Activated CD8-positive, alpha-beta memory T cell treated with anti-CD3 and anti-CD28 coated beads, Interleukin-2, amount 50 U/mL, for 4 hours (primary cell): ENCODE measurements at places on chromosomes 7 and 10.
A peak's percentile ranks its signal among the peaks of the same experiment; 100 is the strongest.

- DNase-seq, result no peak
Measured at GRCh38 chr7:47647181-47647917, 65.4 kb upstream of the TNS3 start.

GRCh38 chr10:71389768-71390460, 6.8 kb upstream of the CDH23 start:
- DNase-seq, result no peak

DNA sequence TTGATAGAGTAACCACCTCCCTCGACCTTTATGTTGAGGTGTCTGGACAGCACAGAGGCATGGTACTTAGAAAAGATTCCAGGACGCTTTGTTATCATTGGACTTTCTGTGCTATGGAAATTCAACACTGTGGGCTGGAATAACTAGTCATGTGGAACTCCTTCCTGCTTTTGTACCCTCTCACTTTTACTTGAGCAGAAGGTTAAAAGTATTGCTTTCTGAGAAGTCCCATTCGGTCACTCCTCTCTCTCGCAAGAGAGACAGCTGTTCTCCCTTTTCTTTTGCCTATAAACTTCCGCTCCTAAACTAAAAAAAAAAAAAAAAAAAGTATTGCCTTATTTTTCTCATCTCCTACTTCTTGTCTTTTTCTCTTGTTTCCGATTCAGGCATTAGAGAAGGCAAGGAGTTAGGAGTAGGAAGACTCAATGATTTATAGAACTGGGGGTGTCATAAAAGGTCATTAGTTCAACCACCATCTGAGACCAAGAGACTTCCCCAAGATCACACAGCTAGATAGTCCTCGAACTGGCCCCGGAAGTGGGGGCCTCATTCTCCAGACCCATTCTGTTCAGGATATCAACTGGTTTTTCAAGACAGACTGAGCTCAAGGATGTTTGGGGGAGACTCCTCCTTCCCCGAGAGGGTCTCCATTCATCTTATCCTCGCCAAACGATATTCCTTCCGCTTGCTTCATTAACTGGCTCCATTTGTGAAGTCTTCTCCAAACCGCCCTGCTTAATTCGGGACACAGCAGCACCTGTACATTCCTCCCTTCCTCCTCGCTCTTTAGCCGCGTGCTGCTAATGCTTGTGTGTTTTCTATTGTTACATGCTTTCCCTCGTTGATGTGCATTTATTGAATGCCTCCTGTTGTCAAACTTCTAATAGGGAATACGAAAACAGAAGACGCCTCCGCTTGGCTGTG, 995 bp upstream of the INPP5F start:
- no peak for DNase-seq

DNA sequence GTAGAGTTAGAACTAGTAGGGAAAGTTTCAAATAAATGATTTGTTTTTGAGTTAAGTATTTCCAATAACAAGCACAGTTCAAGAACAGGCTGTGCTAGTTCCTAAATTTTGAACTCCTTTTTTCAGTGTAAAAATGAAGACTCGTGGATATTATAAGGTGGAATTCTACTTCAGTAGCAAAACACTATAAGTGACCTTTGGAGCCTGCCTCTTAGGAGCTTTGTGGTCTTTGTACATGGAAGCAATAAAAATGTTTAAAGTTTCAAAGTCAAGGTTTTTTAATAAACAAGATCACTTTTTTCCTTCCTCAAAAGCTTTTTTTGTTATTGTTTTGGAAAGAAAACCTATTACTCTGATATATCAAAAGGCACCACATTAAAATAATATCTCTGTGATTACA, 292.4 kb upstream of the VWC2 start:
- no peak for DNase-seq

DNA sequence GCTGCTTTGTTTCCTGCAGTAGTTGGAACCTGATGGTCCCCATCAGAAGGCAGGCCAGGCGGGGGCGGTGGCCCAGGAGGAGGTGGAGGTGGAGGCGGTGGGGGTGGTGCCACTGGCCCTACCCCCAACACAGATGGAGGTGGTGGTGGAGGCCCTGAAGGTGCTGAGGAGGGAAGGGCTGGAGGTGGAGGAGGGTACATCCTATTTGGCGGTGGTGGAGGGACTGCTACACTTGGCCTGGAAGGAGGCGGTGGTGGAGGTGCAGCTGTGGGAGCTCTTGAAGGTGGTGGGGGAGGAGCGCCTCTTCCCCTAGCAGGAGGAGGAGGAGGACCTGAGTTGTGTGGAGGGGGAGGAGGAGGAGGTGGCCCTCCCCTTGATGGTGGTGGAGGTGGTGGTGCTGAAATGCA, 36.8 kb downstream of the LMOD2 start:
- no peak for DNase-seq

GRCh38 chr7:31899356-31899927, 170.8 kb downstream of the PDE1C start:
- no peak for DNase-seq

- peak; percentile 44 for DNase-seq
Measured at GRCh38 chr7:137903382-137904169, 56.8 kb upstream of the DGKI start.

DNA sequence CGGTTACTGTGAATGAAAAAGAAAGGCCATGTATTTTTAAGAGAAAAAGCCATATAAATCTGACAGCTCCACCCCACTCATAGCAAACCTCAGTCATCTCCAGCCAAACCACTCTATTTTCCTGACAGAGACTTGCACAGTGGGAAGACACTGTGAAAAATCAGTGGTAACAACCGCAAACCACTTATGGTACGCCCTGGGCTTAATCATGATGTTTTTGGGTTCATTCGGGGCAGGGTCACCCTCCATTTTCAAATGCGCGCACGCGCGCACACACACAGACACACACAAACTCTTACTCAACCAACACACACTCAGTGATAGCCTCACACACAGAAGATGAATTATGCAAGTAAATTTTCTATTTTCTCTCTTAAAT, 82.1 kb upstream of the HPS1 start:
- no peak for DNase-seq

DNA sequence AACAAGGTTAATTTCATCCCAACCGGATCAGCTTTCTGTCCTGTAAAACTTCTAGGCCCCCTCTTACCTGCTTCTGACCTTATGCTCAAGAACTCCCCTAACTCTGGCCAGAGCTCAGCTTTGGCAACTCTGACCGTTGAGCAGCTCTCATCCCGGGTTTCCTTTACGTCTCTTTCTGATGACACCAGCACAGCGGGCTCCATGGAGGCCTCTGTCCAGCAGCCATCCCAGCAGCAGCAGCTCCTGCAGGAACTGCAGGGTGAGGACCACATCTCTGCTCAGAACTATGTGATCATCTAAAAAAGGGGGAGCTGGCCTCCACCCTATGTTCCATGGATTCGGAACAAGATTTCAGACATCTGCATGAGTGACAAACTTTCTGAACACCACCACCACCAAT, 117.6 kb downstream of the GLCCI1 start:
- no peak for DNase-seq

- DNase-seq, result no peak
Measured at GRCh38 chr7:101393865-101394264, 31.2 kb downstream of the COL26A1 start.

DNA sequence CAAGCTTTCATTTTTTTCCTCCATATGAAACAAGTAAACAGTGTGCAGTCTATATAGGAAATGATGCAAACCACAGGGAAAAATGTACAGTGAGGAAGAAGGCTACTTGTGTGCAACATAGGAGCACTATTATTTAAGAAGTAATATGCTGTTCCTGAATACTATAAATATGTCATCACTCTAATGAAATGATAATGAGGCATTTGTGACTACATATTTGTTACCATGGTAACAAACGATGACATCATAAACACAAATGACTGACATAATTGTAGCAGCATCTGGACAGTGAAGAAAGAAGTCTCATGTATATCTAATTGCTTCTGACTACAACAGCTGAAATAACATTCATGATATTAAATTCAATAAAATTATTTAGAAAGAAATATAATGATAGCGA, 164.8 kb downstream of the C7orf25 start:
- no peak for DNase-seq

GRCh38 chr7:3245077-3245476, 56.0 kb upstream of the SDK1 start:
- DNase-seq, result no peak

GRCh38 chr7:14009453-14010418, 20.3 kb upstream of the ETV1 start:
- no peak for DNase-seq

- DNase-seq, result no peak
Measured at GRCh38 chr10:97961945-97962344, 68.5 kb downstream of the CRTAC1 start.

DNA sequence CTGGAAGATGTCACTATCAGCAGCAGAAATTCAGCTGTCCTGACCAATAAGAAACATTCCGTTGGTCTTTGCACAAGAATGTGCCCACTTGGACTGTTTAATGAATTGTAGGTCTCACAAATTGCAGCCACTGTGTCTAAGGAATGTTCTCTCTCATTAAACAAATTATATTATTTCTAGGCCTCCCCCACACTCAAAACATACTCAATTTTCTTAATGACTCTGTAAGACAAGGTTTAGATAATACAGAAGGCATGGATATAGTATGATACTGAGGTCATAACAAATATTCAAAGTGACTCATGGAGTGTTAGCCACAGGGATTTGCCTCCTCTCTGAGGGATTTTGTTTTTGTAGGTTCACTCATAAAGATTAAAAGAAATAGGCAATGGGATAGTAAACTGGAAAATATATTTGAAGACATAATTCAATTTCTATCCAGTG, 197.5 kb downstream of the PTN start:
- DNase-seq, result no peak

- DNase-seq, result no peak
Measured at GRCh38 chr10:132419538-132420468, 22.8 kb downstream of the PWWP2B start.

- DNase-seq, result no peak
Measured at GRCh38 chr7:87735360-87735759, 107.2 kb downstream of the RUNDC3B start.

GRCh38 chr10:106956216-106956915, 208.1 kb downstream of the SORCS1 start:
- no peak for DNase-seq

GRCh38 chr7:33644489-33644888, 260.9 kb upstream of the BMPER start:
- no peak for DNase-seq

GRCh38 chr7:130893441-130893894, 159.5 kb upstream of the KLF14 start:
- DNase-seq, result no peak

DNA sequence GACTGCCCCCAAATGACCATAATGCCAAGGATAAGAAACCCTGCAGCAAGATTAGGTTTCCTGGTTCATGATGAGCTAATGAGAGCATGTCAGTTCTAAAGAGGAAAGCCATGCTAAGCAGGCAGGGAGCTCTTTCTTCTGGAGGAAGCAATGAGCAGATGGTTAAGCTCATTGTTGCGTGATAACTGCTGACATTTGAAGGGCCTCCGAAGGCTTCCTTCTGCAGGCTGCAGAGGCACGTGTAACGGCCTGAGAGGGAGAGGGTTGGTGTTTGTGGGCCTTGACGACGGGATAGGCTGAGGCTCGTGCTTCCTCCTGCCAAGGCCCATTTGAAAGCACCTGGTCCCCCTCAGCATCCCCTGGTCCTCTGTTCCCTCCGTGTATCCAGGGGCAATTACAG, 63.5 kb upstream of the BTBD16 start:
- no peak for DNase-seq

DNA sequence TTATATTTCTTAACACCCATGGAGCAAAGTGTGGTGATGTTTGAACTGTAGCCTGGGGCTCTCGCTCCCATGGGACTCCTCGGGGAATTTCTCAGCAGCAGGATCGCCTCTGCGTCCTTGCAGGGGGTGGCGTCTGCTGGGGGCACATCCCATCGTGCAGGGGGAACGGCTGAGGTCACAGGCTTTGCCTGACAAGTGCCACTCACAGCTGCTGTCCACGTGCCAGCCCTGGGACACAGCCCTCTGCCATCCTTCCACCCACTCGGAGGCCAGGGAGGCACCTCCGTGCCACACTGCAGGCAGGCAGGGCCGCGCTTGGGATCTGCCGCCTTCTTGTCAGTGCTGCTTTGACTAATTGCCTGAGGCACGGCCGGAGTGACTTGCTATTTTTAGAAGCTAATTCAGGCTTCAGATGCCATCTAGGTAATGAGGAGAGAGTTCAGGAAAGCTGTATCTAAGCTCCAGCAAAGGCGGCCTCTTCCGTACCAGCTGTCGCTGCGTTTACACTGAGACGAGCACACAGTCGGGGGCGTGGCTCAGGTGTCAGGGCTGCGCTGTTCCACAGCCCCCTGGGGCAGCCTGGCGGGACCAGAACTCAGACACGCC, 45.7 kb downstream of the PITRM1 start:
- no peak for DNase-seq

GRCh38 chr10:103145860-103146466, 47.1 kb downstream of the NT5C2 start:
- DNase-seq, result no peak

- DNase-seq, result no peak
Measured at GRCh38 chr10:27433976-27434375, 70.1 kb upstream of the RAB18 start.

DNA sequence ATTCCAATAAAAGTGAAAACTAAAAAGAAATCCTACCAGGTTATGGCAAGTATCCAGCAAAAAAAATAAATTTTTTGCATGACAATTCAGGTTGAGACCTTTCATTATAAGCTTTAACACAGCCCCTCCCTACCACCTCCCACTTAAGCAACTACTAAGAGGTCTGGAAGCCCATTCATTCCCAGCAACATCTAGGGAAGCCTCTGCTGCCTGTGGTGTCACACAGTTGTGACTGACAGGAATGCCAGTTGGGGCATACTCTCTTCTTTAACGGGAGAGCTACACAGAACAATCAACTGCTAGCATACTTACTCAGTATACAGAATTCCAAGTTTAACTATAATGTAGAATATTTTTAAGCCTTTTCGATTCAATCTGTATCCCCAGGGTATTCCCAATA, 27.8 kb downstream of the ABI1 start:
- no peak for DNase-seq

GRCh38 chr7:119374436-119374835, 898.5 kb upstream of the KCND2 start:
- DNase-seq, result no peak

GRCh38 chr7:2205036-2205780, 27.5 kb downstream of the MAD1L1 start:
- peak; percentile 1 for DNase-seq

DNA sequence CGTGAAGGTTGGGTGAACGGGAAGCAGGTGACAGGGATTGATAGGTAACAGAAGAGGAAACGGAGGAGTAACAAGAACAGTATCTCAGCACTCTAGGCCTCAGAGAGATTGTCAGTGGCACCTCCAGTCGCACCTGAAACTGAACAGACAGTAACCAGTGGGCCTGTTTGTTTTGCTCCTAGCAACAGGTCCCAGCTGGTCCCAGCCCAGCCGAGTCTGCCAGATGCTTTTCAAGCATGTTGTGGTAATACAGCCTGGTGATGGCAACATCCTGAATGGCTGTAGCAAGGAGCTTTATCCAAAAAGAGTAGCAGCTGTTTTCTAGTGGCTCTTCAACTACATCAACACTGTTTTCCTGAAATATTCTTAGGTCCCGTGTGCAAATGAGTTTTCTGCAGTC, 4.7 kb downstream of the CACNB2 start:
- DNase-seq, result no peak

- no peak for DNase-seq
Measured at GRCh38 chr7:33815336-33815735, 90.0 kb upstream of the BMPER start.
